Omental fat pad (tissue), 4 donors: ENCODE measurements at places on chromosomes 11 and 22. TPM values are rescaled to one million over a fixed set of nuclear protein-coding genes. Genes with fewer than 3 reads are reported as not detected.

- DNase-seq: no peak
Observed at GRCh38 chr11:85787809-85788760, 22.9 kb downstream of the SYTL2 start.

The ZC3H12C gene
- 12.0 TPM for total RNA-seq

The WNT7B gene
- not detected for total RNA-seq

- no peak for DNase-seq
Observed at GRCh38 chr11:57098191-57098590, 83.6 kb upstream of the LRRC55 start.

- DNase-seq: no peak
Observed at GRCh38 chr22:47247579-47248240, 485.3 kb downstream of the TBC1D22A start.

DNA sequence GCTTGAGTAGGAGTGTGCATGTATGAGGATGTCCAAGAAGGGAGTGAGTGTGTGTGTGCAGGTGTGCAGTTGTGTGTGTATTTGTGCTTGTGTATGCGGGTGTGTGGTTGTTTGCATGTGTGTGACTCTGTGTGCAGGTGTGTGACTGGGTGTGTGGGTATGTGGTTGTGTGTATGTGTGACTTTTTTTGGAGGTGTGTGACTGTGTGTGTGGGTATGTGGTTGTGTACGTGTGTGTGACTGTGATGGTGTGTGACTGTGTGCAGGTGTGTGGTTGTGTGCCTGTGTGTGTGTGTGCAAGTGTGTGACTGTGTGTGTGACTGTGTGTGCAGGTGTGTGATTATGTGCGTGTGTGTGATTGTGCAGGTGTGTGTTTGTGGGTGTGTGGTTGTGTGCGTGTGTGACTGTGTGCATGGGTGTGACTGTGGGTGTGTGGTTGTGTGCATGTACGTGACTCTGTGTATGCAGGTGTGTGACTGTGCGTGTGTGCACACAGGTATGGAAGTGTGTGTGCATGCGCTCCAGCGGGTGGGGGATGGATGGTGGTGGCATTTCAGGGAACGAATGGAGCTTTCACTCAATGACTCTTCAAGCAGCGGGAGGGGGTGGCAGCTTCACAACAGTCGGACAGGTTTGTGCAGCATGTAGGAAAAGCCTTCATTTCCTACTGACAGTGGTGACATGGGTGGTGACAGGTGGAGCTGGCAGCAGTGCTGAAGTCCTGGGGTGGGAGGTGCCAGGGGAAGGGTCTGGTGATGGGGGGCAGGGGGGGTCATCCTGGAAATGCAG, 47.6 kb downstream of the CACNA1I start:
- no peak for DNase-seq

GRCh38 chr22:30910358-30910757, 58.2 kb downstream of the MORC2 start:
- no peak for DNase-seq

DNA sequence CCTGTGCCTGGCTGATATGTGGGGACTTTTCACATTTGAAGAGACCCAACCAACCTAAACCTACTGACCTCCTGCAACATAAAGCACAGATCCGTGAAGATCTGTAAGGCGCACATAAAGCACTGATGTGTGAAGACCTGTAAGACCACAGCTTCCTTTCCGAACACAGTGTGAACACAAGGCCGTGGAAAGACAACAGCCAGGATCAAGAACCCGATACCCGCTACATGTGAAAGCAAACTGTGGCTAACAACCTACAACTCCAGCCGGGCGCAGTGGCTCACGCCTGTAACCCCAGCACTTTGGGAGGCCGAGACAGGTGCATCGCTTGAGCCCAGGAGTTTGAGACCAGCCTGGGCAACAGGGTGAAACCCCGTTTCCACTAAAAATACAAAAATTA, 17.6 kb upstream of the PPFIA1 start:
- no peak for DNase-seq
